ENCODE measurements at places on chromosomes 11 and 22.
A peak's percentile ranks its signal among the peaks of the same experiment; 100 is the strongest.

- no peak for DNase-seq
These were observed 90.4 kb downstream of the CWC15 start for GRCh38 chr11:94882931-94883330.

- peak; percentile 74 for DNase-seq
These were observed 18.9 kb downstream of the SHANK3 start for GRCh38 chr22:50691521-50691920.

DNA sequence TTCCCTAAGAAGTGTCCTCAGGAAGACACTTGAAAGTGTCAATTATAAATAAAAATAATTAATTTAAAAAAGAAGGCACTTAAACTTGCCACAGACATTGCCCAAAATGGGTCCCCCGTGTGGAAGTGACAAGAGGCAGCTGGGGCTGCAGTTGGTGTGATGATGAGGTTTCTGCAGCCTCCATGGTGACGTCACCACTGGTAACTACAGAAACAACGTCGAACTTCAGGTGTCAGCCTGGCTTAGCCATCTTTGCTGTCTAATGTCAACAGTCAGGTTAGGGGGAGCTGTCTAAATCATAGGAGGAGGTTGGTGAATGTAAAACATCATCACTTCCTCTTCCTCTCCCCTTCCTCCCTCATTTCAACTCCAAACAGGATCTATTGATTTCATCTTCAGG, 328.6 kb downstream of the MN1 start:
- no peak for DNase-seq

GRCh38 chr11:86983021-86983488, 27.9 kb upstream of the FZD4 start:
- DNase-seq, result peak; percentile 26

DNA sequence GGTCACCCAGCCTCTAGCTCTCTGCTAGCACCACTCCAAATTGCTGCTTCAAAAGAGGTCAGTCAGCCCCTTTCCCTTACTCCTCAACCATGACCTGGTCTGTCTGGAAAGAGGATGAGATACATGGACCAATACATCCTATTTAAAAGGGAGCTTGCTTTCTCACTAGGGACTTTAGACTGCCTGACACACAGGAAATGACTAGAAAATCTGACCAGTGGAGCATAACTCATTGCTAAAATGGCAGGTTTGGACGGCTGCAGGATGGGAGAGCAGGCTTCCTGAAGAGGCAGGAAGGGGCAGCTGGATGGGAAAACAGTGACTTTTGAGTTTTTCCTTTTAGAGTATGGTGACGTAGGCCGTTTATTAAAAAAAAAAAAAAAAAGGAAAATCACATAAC, 25.3 kb downstream of the STIM1 start:
- DNase-seq, result peak; percentile 46

DNA sequence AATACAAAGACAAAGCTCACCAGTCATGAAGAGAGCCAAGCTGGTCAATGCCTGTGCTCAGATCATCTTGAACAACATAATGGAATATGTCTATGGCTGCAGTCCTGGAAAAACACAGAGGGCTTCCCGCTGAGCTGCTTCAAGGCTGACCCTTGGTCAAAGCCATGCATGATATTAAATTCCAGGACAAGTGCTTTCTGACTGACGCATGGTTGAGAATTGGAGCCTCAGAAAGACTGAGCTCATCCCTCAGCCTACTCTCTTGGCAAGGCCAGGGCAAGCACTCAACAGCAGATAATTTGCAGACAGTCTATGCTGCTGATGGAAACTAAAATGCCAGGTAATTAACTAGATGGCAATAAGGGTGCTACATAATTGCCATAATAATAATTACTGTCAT, 89.2 kb downstream of the GALNT18 start:
- no peak for DNase-seq

GRCh38 chr11:70498171-70498571, 99.8 kb downstream of the CTTN start:
- no peak for DNase-seq

- DNase-seq, result peak; percentile 10
These were observed 76.0 kb downstream of the TRIM29 start for GRCh38 chr11:120061761-120062560.

- DNase-seq, result no peak
These were observed 25.7 kb upstream of the OAF start for GRCh38 chr11:120184946-120185705.

GRCh38 chr11:83156996-83157593, at the start of gene PCF11:
TSS of gene PCF11 (plus strand) at chr11:83157131. CDS start at chr11:83157440, 309 bp downstream.
- no peak for DNase-seq

DNA sequence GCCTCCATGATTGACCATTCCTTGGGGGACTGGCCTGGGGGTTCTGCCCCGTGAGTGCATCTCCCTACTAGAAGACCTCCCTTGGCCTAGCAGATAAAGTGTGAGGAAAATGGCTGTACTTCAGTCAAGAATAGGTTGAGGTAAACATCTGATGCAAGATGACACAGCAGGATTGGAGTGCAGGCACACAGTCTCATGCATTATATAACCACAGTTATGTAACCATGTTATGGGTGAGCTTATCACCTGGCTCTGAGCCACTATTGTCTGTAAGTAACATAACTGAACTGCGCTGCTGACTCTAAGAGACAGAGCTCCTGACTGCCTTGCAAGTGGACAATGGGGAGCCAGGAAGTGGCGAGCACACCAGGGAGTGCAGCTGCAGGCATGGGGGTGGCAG, 378.7 kb upstream of the ANO5 start:
- no peak for DNase-seq

DNA sequence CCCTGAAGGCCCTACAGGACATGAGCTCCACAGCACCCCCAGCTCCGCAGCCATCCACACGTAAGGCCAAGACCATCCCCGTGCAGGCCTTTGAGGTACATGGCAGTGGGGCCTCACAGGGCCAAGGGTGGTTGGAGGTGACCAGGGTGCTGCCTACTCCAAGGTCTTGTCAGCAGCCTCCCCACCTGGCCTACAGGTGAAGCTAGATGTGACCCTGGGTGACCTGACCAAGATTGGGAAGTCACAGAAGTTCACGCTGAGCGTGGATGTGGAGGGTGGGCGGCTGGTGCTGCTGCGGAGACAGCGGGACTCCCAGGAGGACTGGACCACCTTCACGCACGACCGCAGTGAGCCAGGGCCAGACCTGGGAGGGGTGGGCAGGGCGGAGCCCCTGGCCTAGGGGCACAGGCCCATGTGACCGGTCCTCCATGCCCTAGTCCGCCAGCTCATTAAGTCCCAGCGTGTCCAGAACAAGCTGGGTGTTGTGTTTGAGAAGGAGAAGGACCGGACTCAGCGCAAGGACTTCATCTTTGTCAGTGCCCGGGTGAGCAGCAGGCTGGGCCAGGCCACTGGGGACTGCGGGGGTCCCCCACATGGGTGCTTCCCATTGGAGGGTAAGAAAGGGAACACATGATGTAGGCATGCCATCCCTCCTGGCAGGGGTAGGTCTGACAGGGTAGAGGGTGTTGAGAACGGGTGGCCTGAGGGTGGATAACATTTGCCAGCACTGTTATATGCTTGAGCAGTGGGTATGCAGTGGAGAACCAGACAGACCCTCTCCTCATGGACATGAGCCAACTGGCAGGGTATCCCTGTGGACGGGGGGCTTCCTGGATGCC, 5.6 kb downstream of the INPPL1 start:
- no peak for DNase-seq

GRCh38 chr22:24161485-24161884, 19.8 kb upstream of the SUSD2 start:
- no peak for DNase-seq

- DNase-seq, result peak; percentile 51
These were observed 32.7 kb upstream of the MICAL2 start for GRCh38 chr11:12077535-12078280.

DNA sequence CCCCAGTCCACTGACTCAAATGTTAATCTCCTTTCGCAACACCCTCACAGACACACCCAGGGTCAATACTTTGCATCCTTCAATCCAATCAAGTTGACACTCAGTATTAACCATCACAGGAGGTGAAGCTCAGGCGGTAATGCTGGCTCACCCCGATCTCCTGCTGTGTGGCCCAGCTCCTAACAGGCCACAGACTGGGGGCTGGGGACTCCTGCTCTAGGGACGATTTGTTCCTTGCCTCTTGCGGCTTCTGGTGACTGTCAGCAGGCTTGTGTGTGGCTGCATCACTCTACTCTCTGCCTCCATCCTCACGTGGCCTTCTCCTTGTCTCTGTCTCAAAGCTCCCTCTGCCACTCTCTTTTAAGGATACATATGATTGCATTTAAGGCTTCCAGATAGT, 45.0 kb downstream of the SPON1 start:
- DNase-seq, result no peak

DNA sequence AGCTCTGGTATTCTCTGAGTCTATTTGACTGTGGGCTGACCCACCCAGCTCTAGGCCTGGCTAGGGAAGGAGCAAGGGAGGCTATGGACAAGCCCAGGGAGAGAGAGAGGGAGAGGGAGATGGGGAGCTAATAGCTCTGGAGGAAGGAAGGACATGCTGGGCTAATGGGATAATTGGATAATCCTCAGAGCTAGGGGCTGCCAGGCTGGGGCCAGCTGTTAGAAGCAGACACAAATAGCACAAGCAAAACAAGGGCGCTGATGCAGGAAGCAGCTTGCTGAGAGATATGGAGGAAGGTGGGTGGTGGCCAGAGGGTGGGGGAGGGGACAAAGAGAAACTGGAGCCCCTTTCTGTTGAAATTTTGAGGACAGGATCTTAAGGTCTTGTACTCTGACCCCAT, 23.2 kb downstream of the ADORA2A start:
- no peak for DNase-seq

GRCh38 chr11:133559833-133560471, 27.7 kb upstream of the OPCML start:
- DNase-seq, result no peak

DNA sequence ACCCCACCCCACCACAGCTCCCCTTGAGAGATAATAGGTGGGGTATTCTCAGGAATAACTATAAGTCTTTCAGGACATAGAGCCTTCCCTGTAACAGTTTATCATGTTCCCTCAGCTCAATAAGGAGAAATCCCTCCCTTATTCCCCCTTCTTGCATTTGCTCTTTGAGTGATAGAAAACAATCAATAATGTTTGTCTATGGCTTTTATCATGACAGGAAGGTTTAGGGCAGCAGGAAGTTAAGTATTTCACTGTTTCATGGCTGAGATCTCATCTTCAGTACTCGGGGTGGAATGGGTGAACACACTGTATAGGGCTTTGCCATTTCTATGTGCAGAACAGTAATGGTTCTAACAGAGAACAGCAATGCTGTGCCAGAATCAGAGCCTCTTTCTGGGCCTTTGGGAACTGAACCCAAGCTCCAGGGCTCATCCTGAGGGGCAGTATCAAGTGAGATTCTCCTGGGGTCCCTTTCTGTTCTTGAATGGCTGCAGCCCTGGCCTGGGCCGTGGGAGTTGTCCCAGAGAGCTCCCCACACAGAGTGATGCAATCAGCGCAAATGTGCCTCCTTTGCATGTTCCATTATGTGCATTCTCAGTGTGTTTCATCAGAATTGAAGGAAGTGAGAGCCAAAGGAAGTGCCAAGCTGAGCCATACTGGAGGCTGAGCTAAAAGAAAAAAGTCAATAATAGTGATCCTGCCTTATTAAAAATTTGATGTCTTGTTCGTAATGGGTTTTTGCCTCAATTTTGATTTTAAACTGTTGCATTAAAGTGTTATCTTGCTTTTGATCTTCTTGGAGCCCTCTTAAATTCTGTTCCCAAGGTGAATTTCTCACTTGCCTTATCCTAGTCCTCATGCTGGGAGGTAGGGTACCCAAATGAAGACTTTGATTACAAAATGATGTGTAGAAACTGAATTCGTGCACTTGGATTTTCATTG, 2.9 kb upstream of the CYP2R1 start:
- peak; percentile 45 for DNase-seq

- no peak for DNase-seq
These were observed 122.6 kb upstream of the LMO1 start for GRCh38 chr11:8386134-8386864.

GRCh38 chr11:84247926-84248325, 961.8 kb upstream of the CCDC90B start:
- DNase-seq, result no peak

GRCh38 chr11:100709233-100709957, 22.3 kb downstream of the ARHGAP42 start:
- no peak for DNase-seq

- DNase-seq, result no peak
These were observed 132.3 kb downstream of the CSNK2A3 start for GRCh38 chr11:11220786-11221185.

- no peak for DNase-seq
These were observed 568.3 kb upstream of the TENM4 start for GRCh38 chr11:80009081-80009480.

GRCh38 chr11:92224407-92225124, at the start of gene FAT3:
TSS of gene FAT3 (plus strand) at chr11:92224818. CDS start at chr11:92352113, 127,295 bp downstream.
- DNase-seq, result peak; percentile 64

All from foreskin fibroblast (primary cell).